RCC 7860 (cell line): ENCODE measurements at places on chromosomes 12 and 14.

GRCh38 chr14:58978343-58978742 lies 210.1 kb upstream of the DAAM1 start:
- DNase-seq = no peak

GRCh38 chr12:50914872-50915484 lies 37.4 kb upstream of the HIGD1C start:
- DNase-seq = no peak

- DNase-seq = no peak
Measured at GRCh38 chr14:102087762-102088011, 843 bp upstream of the HSP90AA1 start.

GRCh38 chr12:115811045-115811444 lies 466.4 kb downstream of the MED13L start:
- DNase-seq = no peak

DNA sequence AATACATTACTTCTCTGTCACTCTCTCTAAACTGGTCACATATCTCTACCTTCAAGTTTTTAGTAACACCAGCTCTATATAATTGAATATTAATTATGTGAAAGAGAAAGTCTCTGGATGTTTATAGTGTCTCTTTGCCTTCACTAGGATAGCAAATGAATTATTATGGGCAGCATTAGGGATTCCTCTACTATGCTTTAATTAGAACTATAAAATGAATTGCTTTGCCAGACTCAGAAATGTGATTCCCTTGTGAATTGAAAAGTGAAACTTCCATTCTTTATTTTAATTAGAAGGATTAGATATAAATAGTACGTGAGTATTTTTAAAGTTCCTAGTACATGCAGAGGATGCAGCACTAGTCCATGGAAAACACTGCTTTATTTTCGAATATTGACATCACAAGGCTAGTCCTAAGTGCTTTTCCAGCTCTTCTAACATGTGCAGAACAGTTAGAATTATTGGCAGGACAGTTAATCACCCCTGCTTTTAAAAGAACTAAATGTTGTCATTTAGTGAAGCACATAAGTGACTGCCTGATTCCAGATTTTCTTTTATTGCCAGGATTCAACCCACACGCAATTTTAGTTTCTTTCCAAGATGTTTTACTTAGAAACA lies 23.0 kb upstream of the REP15 start:
- no peak for DNase-seq

DNA sequence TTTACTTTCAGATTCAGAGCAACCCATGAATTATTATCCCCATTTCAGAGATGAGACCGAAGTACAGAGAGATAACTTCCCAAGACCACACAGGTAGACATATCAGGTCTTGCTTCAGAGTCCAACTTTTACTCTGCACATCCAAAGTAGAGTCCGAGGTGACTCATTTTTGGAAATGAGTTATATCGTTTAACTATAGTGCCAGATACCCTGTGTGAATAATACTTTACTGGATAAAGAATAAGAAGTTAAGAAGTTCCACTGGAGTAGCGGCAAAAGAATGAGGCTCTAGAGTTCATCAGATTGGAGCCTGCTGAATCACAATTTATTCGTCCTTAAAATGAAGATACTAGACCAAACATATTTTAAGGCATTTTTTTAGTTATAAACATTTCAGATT lies 124.7 kb downstream of the EPS8 start:
- DNase-seq = peak; percentile 13

DNA sequence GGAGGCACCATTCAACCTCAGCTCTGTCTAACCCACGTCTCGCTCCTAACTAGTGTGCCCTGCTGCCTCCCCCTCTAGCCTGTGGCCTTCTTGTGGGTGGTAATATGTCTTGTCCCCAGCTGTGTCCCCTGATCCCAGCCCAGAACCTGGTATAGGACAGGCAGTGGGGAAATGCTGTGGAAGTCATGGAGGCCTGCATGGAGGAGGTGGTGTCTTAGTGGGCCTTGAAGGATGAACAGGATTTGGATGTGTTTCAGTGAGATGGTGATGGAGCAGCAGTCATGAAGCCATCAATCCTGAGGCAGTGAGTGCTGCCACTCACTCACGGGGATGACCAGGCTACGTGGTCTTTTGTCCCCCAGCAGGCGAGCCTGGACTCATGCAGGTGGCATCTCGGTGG lies 13.4 kb downstream of the PLBD2 start:
- no peak for DNase-seq

DNA sequence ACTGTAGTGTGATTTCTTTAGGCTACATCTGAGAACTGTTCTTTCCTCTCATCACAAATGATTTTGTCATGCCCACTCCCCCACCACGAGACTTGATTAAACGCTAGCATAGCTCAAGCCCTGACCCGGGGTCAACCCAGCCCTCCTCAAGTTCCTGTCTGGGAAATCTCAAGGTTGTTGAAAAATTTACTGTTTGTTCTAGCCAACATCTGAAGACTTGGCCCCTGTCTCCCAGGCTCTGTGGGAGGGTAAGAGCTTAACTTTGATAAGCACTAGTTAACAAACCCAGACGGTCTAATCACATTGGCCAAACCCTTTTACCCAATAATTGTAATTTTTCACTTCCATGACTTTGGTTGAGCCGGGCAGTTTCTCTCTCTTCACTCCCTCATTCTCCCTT lies 86.2 kb upstream of the AMIGO2 start:
- DNase-seq = no peak

GRCh38 chr12:111102102-111102739 lies 181.8 kb upstream of the MYL2 start:
- no peak for DNase-seq

DNA sequence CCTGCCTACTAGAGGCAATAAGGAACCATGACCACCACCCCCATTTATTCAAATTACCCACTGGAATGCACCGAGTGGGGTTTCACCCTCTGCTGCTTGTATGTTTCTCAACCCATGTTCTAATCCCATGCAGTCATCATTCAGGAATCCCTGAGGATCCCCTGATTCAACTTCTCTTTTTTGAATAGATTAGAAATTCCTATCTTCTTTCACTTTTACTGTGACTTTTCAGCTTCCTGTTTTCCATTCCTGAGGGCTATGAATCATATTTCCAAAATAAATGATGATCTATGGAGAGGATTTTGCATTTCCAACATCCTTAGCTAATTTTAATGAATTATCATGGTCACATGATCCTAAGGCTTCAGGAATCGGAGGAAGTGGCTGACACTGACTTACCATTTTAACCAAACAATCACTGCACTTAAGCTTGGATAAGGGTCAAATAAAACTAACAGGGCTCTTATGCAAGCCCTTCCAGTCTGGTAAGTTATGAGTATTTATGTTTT lies 19.4 kb upstream of the P2RX4 start:
- DNase-seq = peak; percentile 85

DNA sequence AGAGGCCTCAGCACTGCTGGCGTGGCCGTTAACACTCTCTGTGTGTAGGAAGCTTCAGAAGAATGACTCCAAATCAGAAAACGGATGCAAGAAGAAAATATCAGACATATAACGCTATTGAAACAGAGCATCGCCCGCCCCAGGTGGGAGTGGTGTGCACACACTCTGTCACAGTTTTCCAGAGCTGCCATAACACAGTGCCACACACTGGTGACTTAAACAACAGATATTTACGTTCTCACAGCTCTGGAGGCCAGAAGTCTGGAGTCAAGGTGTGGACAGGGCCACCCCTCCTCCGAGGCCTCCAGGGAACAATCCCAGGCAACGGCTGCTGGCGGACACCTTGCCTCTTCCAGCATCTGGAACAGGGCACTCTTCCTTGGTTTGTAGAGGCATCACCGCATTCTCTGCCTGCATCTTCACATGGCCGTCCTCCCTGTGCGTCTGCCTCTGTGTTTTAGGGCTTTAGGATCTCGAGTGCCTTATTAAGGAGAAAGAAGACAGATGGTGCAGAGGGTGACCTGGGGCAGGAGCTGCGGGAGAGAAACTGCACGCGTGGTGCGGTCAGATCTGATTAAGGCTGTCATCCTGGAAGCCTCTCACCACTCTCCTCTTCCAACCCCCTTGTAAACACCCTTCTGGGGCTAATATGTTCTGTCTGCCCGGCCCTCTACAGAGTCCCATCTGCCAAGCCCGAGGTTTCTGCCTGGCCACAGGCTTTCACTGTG lies 141.0 kb downstream of the SLC15A4 start:
- DNase-seq = no peak

GRCh38 chr14:96046630-96047029 lies 7.5 kb downstream of the C14orf132 start:
- DNase-seq = no peak

DNA sequence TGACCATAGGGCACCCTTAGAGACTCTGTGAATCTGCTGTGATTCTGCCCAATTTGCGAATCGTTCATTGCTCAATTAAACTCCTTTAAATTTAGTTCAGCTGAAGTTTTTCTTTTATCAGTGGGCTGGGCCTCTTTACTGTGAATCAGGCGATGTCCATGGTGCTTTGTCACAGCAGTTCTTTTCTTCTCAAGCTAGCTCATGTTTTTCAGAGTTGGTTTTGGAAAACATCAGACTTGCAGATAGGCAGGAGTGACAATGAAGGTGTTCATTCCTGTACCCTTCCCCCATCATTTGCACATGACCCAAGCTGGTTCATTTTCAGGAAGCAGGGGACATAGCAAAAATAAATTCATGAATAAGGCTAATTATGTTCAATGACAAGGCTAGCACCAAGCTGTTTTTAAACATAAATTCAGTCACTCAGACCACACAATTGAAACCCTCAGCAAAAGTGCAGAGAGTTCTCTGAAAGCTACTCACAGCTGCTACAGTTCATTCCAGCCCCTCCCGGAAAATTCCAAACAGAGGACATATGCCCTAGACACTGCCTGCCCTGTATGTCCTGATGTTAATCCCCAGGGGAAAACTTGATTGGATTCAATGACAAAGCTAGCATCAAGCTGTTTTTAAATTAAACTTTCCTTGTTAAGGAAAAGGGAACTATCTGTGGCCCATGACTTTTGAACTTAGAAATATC lies 383.3 kb downstream of the C12orf75 start:
- no peak for DNase-seq

DNA sequence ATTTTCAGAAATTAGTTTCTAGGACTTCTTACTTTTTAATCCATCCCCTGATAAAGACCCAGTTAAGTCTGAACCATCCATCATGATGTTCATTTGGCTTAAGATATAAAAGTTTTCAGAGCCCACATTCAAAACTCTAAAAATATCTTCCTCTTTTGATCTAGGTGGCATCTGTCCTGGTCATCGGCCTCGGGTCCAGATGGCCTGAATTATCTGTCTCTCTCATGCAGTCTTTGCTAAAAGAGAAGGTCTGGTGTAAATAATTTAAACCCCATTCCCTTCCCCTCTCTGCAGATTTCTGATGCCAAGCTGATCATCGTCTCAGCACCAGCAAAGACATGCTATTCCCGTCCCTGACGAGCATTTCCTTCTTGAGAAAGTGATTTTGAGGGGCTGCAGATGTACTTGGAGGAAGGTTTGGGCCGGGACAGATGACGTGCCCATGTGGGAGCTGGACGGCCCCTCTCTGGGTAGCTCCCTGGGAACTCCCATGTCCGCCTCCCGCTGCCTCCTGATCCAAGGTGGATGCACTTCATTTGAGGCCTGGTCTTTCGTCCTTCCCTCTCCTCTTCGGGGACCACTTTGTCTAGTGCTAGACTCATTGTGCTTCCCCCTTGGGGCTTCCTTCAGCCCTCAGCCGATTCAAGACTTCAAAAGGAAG lies 173.0 kb upstream of the PRMT8 start:
- DNase-seq = no peak

DNA sequence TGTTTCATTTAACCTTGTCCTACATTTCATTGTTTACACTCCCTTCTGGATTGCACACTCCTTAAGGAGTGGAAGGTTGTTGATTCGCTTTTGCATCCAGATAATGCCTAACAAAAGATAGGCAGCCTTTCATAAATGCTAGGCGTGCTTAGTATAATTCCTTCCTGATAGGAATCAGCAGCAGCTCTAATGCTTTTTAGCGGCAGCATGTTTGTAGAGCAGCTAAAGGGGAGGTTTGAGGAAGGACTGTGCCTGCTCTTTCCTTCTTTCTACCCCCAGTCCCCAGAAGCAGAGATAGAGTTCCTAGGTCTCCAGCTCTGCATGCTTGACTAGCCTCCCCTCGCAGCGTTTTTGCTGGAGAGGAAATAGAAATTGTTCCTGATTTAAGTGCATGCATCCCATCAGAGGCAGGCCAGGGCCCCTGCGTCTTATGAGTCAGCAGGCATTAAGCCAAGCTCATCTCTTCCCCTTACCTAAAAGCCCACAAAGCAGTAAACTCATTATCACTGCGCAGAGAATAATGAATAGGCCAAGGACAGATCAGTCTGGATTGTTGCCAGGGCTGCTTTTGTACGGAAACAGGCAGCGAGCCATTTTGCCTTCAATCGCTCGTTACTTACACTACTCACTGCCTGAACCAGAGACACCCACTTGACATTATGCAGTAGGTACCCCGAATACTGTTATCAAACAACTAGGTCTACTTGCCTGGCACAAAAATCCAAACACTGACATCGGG lies 14.0 kb upstream of the TBPL2 start:
- DNase-seq = peak; percentile 66

- no peak for DNase-seq
Measured at GRCh38 chr12:74957231-74957630, 252.4 kb downstream of the KCNC2 start.

DNA sequence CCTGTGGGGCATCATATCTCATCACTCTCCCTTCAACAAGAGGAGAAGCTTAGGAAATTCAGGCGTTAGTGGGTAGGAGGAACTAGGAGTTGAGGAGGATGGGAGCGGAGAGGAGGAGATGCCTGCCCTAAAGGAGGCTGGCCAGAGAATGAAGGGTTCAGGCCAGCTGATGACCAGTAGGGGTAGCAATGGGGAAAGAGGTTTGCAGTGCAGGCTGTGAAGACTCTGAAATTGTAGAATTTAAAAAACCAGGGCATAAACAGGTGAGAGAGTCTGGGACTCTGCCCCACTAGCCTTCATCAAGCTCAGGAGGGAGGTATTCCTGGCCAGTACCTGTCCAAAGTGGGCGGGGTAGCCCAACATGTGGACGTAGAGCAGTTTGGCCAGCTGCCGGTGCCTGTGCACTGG lies 809 bp downstream of the AP1G2 start:
- no peak for DNase-seq

- DNase-seq = no peak
Measured at GRCh38 chr12:101055940-101056339, 154.1 kb downstream of the SLC5A8 start.

DNA sequence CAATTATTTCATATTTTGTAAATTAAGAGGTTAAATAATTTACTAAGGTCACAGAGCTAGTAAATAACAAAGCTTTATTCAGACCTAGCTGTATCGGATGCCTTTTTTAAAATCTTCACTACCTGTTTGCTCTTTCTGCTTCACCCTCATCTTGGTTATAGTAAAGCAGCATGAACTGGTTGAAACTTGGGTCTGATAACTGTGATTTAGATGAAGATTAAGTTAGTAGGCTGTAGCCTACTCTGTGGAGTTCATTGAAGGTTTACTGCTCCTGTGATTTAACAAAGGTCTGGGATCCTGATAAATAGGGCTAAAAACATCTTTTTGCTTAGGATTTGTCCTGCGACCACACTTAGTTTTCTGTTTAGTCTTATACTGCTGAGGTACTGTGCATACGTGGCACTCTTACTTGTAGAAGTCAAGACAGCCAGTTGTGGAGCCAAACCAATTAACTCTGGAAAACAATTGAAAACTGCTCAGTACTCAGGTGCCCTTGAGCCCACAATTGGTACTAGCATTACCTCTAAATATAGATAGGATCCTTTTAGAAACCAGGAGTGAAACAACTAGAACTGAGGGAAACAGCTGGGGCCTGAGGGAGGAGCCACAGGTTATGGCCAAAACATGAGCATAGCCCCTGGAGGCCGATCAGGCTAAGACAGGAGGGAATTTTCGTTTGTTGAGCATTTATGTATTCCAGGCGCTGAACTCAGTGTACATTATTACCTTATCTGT lies 2.3 kb downstream of the SPATS2 start:
- no peak for DNase-seq
